ENCODE measurements at places on chromosomes 5 and 9.

GRCh38 chr9:125541840-125542243 is 165.2 kb downstream of the MAPKAP1 start:
- no peak for DNase-seq

DNA sequence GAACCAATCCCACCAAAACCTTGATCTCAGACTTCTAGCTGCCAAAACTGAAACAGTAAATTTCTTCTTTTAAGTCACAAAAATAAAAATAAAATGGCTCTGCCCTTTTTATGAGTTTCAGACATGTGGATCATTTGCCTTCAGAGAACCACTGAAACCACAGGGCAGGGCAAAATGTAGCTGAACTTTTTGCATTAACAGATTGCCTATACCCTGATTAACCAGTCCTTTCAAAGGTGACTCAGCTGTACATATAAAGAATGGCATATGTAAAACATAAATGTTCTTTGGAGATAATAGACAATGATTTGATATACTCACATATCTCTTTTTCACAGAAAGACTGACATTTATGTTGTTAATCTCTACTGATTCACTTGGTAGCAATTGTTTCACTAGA is 187.1 kb upstream of the GRIN3A start:
- DNase-seq: no peak

DNA sequence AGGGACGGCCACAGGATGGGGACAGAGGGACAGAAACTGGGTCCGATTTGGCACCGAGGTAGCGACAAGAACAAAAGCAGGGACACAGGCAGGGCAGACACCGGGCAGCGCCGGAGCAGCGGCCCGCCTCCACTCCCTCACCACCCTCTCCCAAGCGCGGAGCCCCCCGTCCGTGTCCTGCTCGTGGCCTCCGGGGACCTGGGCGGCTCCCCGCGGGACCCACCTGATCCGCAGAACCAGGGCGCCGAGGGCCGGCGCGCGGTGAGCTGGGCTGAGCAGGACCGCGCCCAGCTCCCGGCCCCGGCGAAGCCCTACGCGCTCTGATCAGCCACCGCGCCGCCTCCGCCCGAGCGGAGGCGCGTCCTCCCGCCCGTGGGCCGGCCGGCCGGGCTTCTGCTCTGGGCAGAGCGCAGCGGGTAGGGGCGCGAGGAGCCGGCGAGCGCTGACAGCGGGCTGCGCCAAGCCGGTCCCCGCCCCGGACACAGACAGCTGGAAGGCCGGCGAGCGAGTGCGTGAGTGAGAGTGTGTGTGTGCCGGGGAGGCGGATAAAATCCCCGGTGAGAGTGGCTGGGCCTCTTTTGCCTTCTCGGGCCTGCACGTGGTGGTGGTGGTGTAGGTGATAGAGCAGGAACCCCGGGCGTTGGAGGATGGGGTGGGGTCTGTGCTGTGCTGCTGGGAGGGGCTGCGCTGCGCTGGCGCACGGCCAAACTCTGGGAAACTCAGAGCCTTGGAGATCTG is at the start of gene GGTA1:
Gene GGTA1 (minus strand): TSS at position 418 of the 738 bp plus-strand sequence. CDS start 31,922 bp downstream, outside the sequence.
- DNase-seq: peak; percentile 70

- DNase-seq: no peak
These were observed 70.8 kb downstream of the FBXO38 start for GRCh38 chr5:148454576-148454975.

- DNase-seq: no peak
These were observed 89.6 kb downstream of the TRIM36 start for GRCh38 chr5:115079924-115080623.

- DNase-seq: no peak
These were observed 53.3 kb upstream of the PSD2 start for GRCh38 chr5:139742173-139742903.

GRCh38 chr5:120093178-120093577 is 370.9 kb upstream of the PRR16 start:
- DNase-seq: no peak

GRCh38 chr5:53422539-53422938 is 57.9 kb upstream of the FST start:
- DNase-seq: no peak

GRCh38 chr5:38556088-38556598 is 303 bp downstream of the LIFR start:
- DNase-seq: no peak

GRCh38 chr9:30280229-30280900 is 2104.1 kb upstream of the ACO1 start:
- no peak for DNase-seq

GRCh38 chr9:4042991-4043390 is 256.9 kb downstream of the GLIS3 start:
- no peak for DNase-seq

GRCh38 chr5:127870914-127871313 is 167.7 kb downstream of the CCDC192 start:
- DNase-seq: no peak

DNA sequence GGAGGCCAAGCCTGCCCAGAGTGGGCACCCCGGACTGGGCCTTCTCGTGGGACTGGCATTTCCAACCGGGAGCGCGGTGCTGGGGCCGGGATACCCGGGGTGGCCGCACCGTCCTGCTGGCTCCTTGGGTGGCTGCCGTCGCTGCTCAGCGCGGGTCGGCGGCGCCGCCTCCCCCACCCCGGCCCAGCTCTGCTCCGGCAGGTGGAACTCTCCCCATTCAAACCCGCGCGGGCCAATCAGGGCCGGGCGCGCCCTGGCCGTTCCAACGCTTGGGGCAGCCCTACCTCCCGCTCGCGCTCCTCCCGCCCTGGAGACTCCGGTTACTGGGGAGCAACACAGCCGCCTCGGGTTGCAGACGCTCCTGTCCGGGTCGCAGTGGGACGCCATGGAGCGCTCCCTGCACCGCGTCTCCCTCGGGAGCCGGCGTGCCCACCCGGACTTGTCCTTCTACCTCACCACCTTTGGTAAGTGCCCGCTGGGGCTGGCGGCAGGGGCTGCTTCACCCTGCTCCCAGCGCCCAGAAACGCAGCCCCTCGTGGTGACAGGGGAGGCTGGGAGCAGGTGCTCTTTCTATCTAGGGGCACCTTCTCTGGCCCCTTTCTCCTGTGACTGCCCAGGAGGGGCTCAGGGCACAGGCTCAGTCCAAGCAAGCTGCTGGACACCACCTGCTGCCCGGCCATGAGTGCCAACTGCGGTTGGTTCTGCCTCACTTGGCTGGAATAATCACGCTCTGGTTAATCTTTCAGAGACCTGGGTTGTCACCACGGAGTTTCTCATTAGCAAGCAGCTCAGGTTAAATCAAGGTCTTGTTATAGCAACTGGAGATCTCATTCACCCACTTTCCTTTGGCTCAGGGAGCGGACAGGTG is at the start of gene RGS3:
Gene RGS3 (plus strand): TSS at position 310 of the 868 bp plus-strand sequence. CDS start 76 bp downstream, at position 386.
- DNase-seq: no peak

DNA sequence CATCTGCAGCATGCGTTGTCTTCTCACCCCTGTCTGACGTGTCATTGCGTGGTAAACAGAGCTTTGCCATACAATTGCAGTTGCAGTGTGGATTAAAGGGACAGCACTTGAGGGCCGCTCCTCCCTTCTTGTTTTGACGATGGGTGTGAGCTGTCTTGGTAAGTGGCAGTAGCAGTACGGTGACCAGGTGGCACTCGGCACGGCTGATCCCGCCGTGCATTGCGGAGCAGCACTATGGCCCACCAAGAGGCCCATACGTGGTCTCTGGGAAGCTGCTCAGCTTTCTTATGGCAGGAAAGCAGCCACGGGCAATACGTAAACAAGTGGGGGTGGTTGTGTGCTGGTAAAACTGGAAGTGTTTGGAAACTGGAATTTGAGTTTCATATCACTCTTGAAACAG is 25.1 kb downstream of the EHMT1 start:
- DNase-seq: no peak

- DNase-seq: no peak
These were observed 742 bp upstream of the LECT2 start for GRCh38 chr5:135955525-135955924.

- DNase-seq: no peak
These were observed 12.9 kb downstream of the SLC6A3 start for GRCh38 chr5:1432296-1432695.

GRCh38 chr5:147887930-147888329 is 9.4 kb downstream of the SCGB3A2 start:
- DNase-seq: no peak

- DNase-seq: no peak
These were observed 152.3 kb downstream of the NR3C1 start for GRCh38 chr5:143251190-143251589.

- no peak for DNase-seq
These were observed 94.7 kb downstream of the PPARGC1B start for GRCh38 chr5:149824846-149825245.

- no peak for DNase-seq
These were observed 48.6 kb downstream of the UBAP1 start for GRCh38 chr9:34227445-34227844.

GRCh38 chr5:14184725-14185124 is 41.6 kb downstream of the TRIO start:
- DNase-seq: no peak

- no peak for DNase-seq
These were observed 80.0 kb downstream of the TMEM161B start for GRCh38 chr5:88188458-88189132.

DNA sequence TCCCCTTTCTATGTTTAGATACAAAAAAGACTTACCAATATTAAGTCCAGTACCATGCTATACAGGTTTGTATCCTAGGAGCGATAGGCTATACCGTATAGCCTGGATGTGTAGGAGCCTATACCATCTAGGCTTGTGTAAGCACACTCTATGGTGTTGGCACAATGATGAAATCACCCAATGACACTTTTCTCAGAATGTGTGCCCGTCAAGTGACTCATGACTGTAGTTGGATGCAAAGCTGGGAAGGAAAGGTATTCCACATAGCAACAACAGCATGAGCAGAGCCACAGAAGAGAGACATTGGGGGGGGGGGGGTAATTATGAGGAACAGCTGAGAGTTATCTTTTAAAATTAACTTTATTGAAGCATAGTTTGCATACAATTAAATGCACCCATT is 63.2 kb downstream of the TTLL11 start:
- DNase-seq: no peak

DNA sequence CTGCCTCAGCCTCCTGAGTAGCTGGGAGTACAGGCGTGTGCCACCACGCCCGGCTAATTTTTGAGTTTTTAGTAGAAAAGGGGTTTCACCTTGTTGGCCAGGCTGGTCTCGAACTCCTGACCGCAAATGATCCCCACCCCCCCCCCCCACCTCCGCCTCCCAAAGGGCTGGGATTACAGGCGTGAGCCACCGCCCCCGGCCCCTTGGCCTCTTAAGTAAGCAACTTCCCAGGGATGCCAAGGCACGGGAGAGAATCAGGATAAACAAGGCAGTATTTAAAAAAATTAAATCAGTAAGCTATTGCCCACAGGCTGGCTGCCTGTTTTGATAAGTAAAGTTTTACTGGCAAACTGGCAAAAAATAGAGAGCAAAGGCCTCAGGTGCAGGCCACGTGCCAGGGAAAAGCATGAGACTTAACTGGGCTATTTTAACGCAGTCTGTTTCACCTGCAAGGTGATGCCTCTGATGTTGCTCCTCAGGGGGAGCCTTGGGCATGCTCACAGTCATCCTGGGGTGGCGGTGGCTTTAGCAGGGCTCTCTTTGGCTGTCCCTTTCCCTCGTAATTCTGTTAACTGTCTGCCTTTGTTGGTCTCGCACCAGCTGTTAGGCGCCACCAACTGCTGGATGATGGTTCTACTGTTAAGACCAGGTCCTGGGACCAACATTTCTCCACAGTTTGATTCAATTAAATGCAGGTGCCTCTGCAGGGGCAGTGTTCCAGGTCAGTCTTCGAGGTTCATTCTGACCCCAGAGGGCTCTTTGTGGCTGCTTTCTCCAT is 19.4 kb upstream of the RNF130 start:
- DNase-seq: peak; percentile 55

- no peak for DNase-seq
These were observed 1.5 kb downstream of the HAUS6 start for GRCh38 chr9:19101203-19101602.

DNA sequence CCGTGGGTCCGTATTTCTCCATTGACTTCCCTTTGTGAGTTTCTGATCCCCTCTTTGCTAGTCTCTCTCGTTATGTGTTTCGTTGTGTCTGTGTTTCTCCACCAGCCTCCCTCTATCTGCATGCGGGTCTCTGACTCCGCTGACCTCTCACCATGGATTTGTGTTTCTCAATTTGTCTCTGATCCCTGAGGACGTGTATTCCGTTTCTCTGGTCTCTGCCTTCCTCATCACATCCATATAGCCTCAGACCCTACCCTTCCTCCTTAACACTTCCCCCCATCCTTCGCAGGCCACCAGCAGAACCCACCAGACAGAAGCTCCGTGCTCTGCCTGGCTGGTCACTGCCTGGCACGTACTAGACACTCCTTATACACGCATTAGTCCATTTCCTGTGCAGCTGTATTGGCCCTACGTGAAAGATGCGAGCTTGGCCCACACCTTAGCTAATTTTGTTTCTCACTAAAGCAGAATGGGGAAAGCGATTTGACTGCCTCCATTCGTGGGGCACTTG is 631 bp downstream of the B4GALT7 start:
- no peak for DNase-seq

DNA sequence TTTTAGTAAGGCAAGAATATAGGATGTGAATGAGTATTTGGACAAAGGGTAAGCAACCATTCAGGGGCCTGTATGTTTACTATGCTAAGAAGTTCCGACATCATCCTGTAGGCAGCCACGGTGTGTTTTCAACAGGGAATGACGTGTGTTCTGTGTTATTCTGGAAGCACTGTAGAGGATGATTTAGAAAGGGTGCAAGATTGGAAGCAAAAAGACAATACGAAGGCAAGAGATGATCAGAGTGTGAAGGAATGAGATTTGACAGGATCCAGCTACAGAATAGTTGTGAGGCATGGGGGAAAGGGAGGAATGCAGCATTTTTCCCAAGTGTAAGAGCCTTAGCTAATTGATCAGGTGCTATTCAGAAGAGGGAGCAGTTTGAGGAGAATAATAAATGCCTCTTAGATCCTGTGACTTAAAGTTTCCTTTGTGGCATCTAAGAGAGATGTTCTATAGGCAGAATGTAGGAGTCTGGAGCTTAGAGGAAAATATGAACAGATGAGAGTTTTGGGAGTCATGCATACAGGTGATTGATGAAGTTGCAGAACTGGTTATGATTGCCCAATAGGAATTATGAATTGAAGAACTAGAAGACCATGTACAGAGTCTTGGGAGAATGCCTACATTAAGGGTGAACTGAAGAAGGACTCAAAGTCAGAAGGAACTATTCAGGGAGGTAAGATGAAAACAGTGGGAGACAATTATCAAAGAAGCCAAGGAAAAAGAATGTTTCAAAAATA is 2.5 kb downstream of the SMC5 start:
- DNase-seq: no peak

DNA sequence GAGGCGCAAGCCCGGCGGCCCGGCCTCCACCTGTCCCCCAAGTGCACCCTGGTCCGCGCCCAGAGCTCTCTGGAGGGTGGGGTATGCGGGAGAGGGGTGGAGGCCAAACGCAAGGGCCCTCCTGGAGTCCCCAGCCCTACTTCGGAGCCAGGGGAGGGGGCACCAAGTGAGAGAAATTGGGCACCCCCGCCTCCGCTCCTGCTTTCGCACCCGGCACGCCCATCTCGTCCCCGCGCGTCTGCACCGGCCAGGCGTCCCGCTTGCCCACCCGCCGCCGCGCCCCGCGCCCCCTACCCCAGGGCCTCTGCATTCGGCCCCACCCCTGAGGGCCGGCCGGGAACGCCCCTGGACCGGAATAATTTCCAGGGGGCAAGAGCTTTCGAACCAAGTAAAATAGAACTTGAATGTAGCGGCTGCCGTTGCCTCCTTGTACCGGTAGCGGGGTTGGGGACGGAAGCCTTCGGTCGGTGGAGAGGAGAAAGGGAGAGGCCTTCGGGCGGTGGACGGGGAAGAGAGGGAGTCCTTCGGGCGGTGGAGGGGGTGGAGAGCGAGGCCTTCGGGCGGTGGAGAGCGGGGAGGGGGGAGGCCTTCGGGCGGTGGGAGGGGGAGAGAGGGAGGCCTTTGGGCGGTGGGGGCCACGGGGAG is 694 bp upstream of the PHPT1 start:
- DNase-seq: peak; percentile 68

GRCh38 chr9:112421771-112422222 is 41.9 kb downstream of the HSDL2 start:
- DNase-seq: no peak

Data from HEK293T (cell line).